ENCODE measurements at places on chromosomes 7 and 10.

GRCh38 chr7:17681965-17682364 is 258.3 kb downstream of the SNX13 start:
- peak; percentile 44 for DNase-seq

DNA sequence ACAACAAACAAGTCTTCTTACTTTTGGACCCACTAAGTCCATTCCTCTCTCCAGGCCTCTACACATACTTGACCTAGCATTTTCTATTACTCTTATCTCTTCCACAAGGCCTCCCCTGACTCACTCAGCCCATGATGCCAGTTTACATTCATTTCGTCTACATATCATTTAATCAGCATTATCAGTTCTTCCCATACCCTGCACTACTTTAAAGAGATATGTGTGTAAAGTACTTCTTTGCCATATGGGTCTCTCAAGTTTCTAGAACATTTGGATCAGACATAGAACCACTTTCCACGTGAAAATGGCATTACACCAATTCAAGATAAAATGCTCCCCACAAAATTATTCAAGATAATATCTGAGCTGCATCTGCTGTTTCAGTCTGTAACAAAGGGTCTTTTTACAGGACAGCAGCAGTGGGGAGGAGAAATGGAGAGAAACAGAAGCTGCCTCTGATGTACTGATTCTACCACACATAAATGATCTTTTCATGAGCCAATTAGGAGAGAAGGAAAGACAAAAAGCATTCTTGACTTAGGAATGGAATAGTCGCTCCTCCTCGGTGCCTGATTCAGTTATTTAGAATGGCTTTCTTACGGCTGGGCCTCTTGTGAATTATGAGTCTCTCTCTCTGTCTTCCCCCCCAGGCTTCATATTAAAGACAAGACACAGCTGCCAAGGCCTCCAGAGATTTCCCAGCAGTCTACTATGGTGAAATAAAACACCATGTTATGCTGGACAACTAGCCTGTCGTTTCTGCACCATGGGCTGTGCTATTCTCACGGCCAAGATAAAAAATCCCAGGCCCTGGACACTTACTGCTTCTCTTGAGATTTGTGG is 46.9 kb upstream of the SEPTIN7 start:
- no peak for DNase-seq

DNA sequence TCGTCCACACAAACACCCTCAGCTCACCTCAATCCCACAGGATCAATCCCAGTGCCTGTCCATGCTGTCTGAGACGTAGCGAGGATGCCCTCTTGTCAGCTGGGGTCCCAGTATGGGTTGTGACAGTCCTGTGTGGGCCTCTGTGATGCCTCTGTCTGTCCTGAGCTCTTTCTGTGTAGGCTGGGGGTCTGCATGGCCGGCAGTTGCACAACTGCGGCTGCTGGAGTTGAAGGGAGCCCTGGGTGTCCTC is 12.4 kb downstream of the ANTXRL start:
- DNase-seq: no peak

DNA sequence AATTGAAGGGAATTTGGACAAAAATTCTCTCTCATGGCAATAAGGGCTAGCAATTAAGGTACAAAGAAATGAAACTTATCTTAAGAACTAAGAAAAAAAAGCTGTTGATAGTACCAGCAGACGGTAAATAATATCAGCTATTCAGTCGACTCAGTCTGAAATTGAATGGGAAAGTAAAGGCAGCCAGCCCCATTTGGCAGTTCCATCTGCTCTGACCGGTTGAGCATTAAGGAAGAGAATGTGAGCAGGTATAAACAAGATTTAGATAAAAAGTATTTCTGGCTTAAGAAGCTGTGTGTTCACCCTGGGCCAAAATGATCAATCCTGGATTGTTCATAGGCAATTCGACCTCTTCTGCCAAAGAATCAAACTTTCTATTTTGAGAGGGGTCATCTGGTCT is 154.6 kb upstream of the NPVF start:
- no peak for DNase-seq

DNA sequence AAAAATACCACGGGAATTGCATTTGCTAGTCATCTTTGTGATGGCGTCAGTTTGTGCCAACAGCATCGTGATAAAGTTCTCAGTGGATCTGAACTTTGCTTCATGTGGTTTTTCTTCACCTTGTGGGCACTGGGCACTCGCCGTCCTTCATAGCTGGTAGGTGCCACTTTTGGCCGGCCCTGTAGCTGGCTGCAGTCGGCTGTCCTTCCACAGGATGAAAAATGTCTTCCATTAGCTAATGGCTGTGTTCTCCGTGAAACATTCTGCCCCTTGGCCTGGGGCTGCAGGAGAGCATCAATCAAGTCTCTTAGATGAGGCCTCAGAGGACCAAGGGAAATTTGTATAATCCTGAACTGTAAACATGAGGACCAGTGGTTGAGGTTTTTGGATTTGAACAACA is 145.3 kb downstream of the DYNC1I1 start:
- DNase-seq: no peak

GRCh38 chr10:126351021-126351420 is 37.3 kb downstream of the ADAM12 start:
- no peak for DNase-seq

DNA sequence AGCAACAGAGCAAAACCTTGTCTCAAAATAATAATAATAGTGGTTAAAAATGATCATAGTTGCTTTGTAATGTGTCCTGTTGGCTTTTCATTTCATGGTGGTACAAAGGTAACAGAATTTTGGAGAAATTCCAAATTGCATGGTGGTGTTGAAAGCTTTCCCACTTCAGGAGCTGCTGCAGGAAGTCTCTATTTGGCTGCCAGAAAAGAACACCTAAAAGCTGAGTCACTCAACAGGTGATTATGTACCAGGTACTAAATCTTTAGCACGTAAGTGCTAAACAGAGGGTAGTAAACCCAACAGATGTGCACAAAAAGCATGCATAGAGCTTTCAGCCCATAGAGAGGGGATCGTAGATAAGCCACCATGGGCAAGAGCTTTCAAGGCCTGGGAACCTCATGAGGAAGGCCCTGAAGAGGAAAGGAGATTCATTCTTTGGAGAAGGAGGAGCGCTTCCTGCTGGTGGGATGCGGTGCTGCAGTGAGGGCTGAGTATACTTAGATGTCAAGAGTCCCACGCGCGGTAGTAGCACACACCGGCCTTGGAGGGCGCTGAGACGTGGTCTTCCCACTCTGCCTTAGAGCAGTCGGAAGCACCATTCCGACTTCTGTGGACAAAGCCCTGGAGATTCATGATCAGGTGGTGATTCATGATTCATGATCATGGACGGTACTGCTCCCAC is 118.7 kb downstream of the RALA start:
- DNase-seq: peak; percentile 58

DNA sequence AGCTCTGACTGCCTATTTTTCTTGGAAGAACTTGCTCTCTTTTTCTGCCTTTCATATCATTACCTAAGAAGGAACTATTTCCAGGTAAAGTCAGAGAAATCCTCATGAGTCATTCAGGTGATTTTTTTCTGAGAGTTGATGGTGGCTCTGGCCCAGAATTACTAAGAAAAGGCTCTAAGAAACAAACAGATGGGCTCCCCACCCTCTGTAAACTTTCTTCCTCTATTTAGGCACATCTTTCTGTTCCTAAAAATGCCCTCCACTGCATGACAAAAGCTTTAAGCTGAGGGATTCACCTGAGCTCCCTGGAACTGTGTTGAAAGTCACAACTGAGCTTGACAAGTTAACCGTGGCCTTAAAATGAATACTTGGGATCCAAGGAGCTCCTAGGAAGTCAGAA is 1.6 kb downstream of the OLAH start:
- DNase-seq: no peak

DNA sequence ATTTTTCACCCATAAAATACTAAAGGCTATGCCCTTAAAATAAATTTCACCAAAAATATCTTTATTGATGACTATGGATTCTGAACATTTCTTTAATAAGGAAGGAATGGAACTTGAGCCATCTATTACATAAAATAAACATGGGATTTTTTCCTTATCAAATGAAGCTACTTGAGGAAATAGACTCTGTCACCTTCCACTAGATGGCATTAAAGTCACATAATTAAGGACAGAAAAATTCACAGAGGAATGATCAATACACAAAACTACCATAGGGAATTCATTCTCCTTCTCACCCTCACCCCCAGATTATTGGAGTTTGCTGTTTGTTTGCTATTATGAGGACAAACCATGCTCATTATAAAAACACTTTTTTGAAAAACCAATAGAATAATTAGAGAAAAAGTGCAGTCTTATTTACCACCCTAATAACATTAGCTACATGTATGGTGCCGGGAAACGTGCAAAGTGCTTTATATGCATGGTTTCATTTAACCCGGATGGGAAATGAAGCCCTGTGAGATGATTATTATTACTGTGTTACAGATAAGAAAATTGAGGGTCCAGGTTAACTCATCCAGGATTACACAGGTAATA is 21.1 kb upstream of the FOXI2 start:
- DNase-seq: peak; percentile 28

GRCh38 chr7:50718876-50719275 is 63.8 kb downstream of the GRB10 start:
- DNase-seq: no peak

DNA sequence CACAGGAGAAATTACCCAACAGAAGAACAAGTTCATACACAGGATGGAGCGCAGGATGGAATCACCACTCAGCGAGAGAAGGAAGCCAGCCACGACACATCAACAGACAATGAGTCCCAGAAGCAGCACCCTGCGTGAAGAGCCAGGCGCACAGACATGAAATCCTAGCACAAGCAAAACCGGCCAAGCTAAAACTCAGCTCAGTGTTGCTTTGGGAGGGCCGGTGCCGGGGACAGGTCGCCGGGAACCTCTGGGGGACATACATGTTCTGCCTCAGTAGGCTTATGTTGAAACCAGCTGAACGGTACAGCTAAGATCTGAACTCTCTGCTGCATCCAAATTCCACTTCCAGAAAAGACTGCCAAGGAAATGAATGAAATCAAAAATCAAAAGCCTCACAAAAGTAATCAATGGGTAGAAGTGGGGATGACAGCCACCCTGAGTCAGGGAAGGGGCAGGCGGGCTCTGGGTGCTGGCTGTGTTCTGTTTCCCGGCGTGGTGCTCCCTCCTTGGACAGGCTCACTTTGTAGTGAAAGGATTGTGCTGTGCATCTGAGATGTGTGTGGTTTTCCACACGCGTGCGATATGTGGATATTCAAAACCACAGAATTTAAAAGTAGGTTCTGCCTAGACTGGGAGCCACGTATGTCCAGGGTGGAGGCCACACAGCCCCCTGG is 114.7 kb downstream of the PDGFA start:
- DNase-seq: no peak

DNA sequence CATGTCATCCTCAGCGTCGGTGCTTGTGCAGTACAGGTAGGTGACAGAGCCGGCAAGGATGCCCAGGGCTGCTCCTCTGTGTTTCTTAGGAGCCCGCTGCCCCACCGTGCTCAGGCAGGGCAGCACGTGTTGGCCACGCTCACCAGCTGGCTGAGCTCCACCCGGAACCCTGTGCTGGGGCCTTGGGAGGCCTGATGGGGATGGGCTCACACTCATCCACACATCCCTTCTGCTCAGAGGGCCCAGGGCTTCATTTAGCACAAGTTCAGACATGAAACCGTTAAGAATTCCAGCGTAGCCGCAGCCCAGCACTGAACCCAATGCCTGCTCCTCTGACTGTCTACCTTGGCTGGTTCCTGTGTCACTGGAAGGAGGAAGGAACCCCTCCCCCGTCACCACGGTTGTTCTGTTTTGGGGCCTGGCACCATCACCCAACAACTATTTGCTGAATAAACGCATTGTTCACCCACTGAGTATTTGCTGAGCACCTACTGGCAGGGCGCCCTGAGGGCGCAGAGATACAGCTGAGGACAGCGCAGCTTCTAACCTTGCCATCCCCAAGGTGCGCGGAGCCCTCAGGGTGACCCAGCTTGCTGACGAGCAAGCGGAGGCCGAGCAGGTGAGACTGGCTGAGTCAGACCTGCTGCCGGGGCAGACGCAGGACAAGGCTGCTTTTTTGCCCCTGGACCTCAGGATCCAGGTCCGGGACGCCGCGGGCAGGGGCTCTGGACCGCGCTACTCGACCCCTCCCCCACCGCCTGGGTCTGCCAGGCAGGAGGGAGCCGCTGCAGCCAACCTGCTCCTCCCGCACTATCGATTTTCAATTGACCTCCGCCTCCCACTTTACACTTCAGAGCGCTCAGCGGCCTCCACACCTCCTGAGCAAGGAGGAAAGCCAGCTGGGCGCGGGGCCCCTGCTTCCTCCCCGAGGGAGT is 50.6 kb upstream of the RET start:
- DNase-seq: peak; percentile 6

Measured in GM03348 (cell line).